ENCODE measurements at places on chromosomes 2 and 18. TPM values are rescaled to one million over a fixed set of nuclear protein-coding genes. Genes with fewer than 3 reads are reported as not detected.

DNA sequence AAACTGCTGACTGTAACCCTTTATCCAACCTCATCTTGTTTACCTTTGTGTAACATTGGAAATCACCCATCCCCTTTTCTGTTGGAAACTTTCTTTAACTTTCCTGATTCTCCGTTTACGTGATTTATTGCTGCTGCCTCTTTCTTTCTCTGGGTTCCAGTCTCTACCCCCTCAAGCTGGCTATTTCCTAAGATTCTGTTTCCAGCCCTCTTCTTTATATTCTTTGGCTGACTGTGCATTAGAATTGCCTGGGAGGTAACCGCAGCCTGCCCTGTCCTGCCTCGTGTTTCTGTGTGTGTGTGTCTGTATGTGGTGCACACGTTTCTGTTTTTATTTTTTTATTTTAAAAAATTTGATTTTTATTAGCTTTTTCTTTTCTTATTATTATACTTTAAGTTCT, 229.2 kb downstream of the PLCL1 start:
- no peak for DNase-seq
- H3K4me3 ChIP-seq: no peak overlapping the region
- H3K27me3 ChIP-seq: peaks cover 7% of the 10 kb centered on the region
- H3K36me3 ChIP-seq: no peaks in the 10 kb centered on the region
- no peak overlapping the region for H3K27ac ChIP-seq

GRCh38 chr2:236575510-236575909, 5.9 kb downstream of the ACKR3 start:
- peaks cover 3% of the 10 kb centered on the region for H3K36me3 ChIP-seq
- H3K27me3 ChIP-seq: no peaks in the 10 kb centered on the region
- H3K27ac ChIP-seq: peak overlapping the region; percentile 36
- peaks cover 2% of the 10 kb centered on the region for H3K4me1 ChIP-seq
- H3K4me3 ChIP-seq: no peak overlapping the region
- DNase-seq: no peak

DNA sequence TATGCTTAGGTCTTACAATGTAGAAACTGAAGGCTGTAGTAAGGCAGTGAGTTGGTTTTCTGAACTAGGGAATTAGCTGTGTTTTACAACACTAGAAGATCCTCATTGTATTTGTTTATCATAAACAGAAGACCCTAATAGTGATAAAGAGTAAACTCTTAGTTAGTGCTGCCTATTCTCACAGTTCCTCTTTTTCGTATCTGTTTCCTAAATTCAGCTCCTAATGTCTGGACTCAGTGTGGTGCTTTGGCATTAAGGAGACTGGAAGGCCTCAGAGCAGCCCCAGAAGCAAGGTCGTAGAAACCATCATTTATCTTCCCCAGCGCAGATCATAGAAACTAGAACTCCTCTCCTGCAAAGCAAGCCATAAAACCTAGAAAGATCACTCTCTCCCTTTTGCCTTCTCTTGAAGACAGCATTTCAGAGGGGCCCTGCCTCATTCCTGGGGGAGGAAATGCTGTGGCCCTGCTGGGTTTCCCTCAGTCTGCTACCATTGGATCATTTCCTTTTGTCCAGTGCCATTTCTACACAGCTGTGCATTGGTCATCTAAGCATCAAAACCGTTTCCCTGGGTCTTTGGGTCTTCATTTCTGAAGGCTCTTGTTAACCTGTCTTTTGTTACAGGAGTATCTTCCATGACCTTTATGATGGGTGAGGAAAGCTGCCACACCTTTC, 4.7 kb downstream of the ACP1 start:
- peaks cover 54% of the 10 kb centered on the region for H3K4me1 ChIP-seq
- H3K36me3 ChIP-seq: peaks cover 13% of the 10 kb centered on the region
- no peak for DNase-seq
- no peak overlapping the region for H3K4me3 ChIP-seq

DNA sequence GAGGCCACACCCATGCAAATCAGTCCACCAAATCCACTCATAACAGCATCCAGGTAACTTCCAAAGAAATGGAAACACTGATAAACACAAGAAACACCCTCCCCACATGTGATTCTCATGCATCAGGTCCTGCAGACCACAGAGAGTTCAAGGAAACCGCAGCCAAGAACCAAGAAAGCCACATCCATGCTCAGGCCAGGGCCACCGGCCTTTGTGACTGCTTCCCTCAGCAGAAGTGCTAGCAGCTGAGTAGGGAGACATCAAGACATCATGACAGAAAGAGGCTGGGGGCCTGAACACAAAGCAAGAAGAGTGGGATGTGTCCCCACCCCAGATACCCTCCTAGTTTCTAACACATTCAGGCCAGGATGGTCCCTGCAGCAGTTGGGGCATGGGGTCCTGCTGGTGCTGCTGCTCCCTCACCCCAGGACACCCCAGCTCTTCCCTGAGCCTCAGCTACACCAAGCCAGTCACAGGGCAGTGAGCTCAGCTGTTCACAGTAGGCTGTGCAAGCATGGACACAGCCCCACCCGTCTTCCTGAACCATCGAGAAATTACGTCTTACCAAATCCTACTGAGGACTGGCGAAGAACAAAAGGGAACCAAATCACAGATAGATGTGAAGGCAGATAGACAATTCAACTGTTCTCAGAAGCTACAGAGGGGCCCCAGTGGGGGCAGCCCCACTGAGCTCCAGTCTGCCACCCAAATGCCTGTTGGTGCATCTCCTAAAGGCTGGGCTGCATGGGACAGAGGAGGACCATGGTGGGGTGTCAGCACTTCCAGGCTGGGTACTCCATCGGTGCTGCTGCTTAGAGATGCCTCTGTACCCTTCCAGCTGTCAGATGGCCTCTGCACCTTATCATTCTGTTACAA, 60.9 kb downstream of the HDAC4 start:
- peaks cover 5% of the 10 kb centered on the region for H3K36me3 ChIP-seq
- H3K27me3 ChIP-seq: no peaks in the 10 kb centered on the region
- peak overlapping the region; percentile 31 for H3K4me3 ChIP-seq
- DNase-seq: no peak
- H3K4me1 ChIP-seq: peaks cover 47% of the 10 kb centered on the region
- peak overlapping the region; percentile 71 for H3K27ac ChIP-seq

DNA sequence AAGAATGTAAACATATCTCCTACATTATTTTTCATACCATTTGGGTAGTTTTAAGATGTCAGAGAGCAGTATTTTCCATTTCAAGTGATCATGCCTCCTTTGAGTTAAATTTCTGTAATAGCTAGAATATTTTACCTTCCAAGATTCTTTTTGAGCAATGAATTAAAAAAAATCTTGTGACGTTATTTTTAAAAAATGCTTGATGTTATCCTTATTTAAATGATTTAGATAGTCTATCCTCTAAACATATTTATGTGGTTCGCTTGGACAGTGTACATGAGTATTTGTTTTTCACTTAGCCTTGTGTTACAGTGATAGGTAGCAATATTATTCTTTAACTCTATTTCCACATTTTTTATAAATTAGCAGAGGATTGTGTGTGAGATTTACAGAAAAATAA, 639.2 kb upstream of the CDH2 start:
- H3K4me1 ChIP-seq: no peaks in the 10 kb centered on the region
- DNase-seq: no peak
- no peak overlapping the region for H3K27ac ChIP-seq
- H3K36me3 ChIP-seq: no peaks in the 10 kb centered on the region
- no peak overlapping the region for H3K4me3 ChIP-seq

DNA sequence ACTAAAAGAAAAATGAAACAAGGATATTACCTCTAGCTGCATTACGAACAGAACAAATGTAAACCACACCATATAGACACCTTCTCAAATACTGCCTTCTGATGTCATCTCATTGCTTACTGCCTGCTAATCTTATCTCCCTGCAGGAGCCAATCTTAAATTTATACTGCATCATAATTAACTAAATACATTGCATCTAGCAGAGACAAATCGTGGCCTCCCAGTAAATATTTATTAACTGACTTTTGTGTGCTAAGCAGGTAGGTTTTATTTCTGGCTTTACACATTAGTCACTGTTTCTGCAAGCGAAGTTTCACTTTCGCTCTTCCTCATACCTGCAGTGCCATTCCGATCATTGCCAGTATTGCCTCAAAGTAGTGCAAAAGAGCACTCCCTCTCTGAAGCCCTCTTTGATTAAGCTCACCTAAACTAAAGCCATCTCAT, 67.5 kb downstream of the SPATS2L start:
- peak; percentile 29 for DNase-seq
- no peak overlapping the region for H3K27ac ChIP-seq
- H3K4me3 ChIP-seq: peak overlapping the region; percentile 82
- H3K27me3 ChIP-seq: no peaks in the 10 kb centered on the region

DNA sequence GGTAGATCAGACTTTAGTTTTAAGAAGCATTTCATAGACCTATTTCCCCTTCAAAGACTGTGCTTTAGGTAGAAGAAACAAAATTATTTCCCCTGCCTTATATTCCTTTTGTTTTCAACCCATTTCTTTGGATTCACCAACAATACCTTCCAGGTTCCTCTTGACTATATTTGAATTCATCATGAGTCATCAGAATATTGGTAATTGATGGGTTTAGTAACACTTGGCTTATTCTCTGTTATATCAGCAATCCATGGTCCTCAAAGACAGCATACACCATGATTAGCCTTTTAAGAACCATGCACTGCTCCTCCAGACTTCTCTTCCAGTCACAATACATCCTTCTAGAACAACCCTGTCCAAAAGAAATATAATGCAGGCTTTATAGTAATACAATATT, 83.0 kb upstream of the NOSTRIN start:
- DNase-seq: no peak
- peaks cover 18% of the 10 kb centered on the region for H3K4me1 ChIP-seq
- peaks cover 25% of the 10 kb centered on the region for H3K36me3 ChIP-seq
- H3K4me3 ChIP-seq: no peak overlapping the region
- H3K27me3 ChIP-seq: no peaks in the 10 kb centered on the region

SERPINB4 gene
- not detected for polyA plus RNA-seq

WDR35 gene
- polyA plus RNA-seq: 3.2 TPM
